Stimulated activated CD8-positive, alpha-beta memory T cell treated with anti-CD3 and anti-CD28 coated beads, Interleukin-15, amount 100 ng/mL, for 1 hour (primary cell): ENCODE measurements at places on chromosomes 16 and 17.

- DNase-seq, result no peak
These were observed 870.2 kb upstream of the GOT2 start for GRCh38 chr16:59604354-59604753.

DNA sequence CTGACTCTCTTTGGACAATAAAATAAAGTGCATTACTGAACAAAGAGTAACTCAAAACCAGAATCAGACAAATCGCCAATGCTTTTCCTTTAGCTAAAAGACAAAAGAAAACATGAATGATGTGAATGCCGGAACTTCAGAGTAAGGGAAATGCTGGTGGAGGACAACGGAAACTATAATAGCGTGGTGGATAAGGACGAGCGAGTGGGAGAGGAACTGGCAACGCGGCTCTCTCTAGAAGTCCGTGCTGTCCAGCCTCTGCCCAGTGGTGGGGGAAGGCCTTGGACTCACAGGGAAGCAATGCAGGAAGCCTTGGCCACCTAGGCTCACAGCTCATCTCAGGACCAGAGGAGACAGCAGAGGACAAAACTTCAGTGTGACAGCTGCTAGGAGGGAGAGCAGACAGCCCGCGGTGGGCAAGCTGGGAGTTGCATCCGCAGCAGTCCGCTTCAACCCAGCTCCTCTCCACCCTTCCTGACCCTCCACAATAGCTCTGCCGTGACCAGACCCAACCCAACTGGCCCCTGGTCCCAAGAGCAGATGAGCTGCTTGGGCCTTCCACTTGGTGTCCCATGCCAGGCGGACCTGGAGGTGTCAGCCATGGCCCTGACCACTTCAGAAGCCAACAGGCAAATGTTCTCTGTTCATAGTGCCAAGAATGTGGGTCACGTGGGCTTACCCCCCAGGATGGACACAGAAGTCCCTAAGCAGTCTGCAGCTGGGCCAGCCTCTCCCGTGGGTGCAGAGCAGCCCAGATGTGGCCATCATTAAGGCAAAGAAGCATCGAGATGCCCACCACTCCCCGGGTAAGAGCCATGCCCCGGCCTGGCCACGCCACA lies 5.3 kb upstream of the FAAP100 start:
- DNase-seq, result no peak

GRCh38 chr17:30677550-30678249 lies 146.8 kb downstream of the CRLF3 start:
- no peak for DNase-seq

DNA sequence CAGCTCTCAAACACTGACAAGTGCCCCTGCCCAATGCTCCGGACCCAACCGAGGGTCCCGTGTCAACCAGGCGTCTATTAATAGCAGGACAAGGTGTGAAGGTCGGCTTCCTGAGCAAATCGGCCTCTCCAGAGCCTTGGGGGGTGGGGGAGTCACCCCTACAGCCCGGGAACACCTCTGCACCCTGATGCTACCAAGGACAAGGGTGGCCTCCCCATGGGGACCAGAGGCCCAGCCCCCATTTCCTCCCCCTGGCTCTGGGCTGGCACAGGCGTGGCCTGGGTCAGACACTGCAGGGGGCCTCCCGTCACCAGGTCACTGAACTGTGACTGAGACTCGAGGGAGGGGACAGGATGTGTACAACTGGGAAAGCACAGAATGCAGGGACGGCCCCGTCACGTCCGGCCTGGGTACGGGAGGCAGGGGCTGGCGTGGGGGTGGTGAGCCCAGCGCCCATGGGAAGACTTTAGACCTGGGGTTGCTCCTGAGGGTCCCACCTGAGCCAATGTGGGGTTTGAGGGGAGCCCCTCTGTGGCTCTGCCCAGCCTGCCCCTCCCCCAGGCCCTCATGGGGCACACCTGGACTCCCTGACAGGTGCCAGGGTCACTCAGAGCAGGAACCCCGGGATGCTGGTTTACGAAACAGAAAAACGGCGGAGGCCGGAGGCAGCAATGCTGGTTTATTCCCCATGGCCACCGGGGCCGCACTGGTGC lies 579 bp upstream of the CYBA start:
- DNase-seq, result no peak

GRCh38 chr17:29931231-29931932 lies 1.4 kb upstream of the SSH2 start:
- DNase-seq, result peak; percentile 37

DNA sequence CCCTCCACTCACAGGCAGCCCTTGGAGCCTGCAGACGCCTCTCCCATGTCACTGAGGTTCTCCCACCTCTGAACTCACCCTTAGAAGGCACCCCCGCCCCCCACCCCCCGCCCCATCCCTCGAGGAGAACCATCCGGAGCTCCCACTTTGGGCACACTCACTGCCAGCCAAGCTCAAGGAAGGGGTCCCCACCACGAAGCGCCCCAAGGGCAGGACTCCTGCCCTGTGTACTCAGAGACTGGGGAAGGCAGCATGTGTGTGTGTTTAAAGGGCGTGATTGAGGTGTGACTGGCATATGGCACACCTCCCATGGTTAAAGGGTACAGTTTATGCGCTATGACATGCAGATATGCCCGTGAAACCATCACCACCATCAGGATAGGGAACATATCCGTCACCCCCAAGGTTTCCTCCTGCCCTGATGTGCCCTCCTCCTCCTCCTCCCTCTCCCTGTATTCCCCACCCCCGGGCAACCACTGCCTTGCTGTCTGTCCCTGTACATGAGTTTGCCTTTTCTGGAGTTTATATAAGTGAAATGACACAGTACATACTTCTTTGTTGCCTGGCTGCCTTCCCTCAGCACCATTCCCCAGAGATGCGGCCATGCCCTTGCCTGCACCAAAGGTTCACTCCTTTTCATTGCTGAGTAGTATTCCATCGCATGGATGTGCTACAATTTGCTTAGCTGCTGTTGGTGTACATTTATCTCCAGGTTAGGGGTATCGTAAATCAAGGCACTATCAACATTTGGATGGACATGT lies 14.0 kb upstream of the RBFOX3 start:
- DNase-seq, result no peak

DNA sequence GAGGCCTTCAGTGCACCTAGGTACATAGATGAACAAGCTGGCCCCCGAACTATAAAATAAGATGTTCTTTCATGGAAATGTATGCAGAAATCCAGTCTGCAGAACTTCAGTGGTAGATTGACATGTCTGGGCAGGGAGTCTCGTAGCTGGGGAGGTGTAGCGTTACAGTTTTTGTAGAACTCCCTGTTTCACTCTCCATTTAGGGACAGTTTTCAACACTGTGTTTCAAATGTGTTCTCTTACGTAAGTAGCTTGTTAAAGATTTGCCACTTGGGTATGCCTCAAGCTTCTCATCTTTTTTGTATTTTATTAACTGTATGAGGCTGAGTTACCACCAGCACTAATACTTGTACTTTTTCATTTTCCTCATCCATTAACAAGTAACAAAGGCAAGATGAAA lies 46.6 kb downstream of the PLD6 start:
- DNase-seq, result no peak

- no peak for DNase-seq
These were observed 178.6 kb downstream of the CPPED1 start for GRCh38 chr16:12625068-12625467.
